ENCODE measurements at places on chromosomes 5 and 9. TPM values are rescaled to one million over a fixed set of nuclear protein-coding genes. Genes with fewer than 3 reads are reported as not detected.

The FBXW11 gene
- 28.2 TPM for polyA plus RNA-seq

The INIP gene
- 53.2 TPM for polyA plus RNA-seq

The RLN2 gene
- 8.3 TPM for polyA plus RNA-seq

The PAEP gene
- polyA plus RNA-seq, result not detected

The NDST1 gene
- polyA plus RNA-seq, result 10.9 TPM

The PCDHA9 gene
- polyA plus RNA-seq, result not detected

The IFNE gene
- polyA plus RNA-seq, result not detected

The OR2K2 gene
- polyA plus RNA-seq, result not detected

The HACD4 gene
- 5.8 TPM for polyA plus RNA-seq

The LCNL1 gene
- not detected for polyA plus RNA-seq

The KLF4 gene
- polyA plus RNA-seq, result 0.19 TPM

The PCSK1 gene
- polyA plus RNA-seq, result 0.24 TPM

The SLC4A9 gene
- polyA plus RNA-seq, result not detected

Measured in GM12878 (cell line).